ENCODE measurements at places on chromosomes 3 and 15. TPM values are rescaled to one million over a fixed set of nuclear protein-coding genes. Genes with fewer than 3 reads are reported as not detected.

The IL16 gene
- total RNA-seq, result not detected

The GPR27 gene
- 3.0 TPM for total RNA-seq

The OR5K2 gene
- not detected for total RNA-seq

The GASK1A gene
- not detected for total RNA-seq

The CKMT1A gene
- 2.8 TPM for total RNA-seq

The GJD2 gene
- not detected for total RNA-seq

The KBTBD13 gene
- total RNA-seq, result not detected

The AADAC gene
- 12.2 TPM for total RNA-seq

The FSIP1 gene
- 1.6 TPM for total RNA-seq

The PLA2G4E gene
- total RNA-seq, result 0.03 TPM

The GOLGA6L4 gene
- total RNA-seq, result 1.2 TPM

The EPHA3 gene
- total RNA-seq, result not detected

The ADAMTSL3 gene
- total RNA-seq, result 0.22 TPM

The HYPK gene
- 4.3 TPM for total RNA-seq

The PP2D1 gene
- total RNA-seq, result not detected

The CLDN18 gene
- not detected for total RNA-seq

The P2RY12 gene
- total RNA-seq, result not detected

The IL5RA gene
- not detected for total RNA-seq

The CPNE4 gene
- total RNA-seq, result 6.8 TPM

The CCR1 gene
- not detected for total RNA-seq

The ASB14 gene
- not detected for total RNA-seq

Measured in A549 treated with Hydrocortisone at 1 μM for 4 hours (cell line).